ENCODE measurements at places on chromosomes 3 and 15. TPM values are rescaled to one million over a fixed set of nuclear protein-coding genes. Genes with fewer than 3 reads are reported as not detected.
A peak's percentile ranks its signal among the peaks of the same experiment; 100 is the strongest.

DNA sequence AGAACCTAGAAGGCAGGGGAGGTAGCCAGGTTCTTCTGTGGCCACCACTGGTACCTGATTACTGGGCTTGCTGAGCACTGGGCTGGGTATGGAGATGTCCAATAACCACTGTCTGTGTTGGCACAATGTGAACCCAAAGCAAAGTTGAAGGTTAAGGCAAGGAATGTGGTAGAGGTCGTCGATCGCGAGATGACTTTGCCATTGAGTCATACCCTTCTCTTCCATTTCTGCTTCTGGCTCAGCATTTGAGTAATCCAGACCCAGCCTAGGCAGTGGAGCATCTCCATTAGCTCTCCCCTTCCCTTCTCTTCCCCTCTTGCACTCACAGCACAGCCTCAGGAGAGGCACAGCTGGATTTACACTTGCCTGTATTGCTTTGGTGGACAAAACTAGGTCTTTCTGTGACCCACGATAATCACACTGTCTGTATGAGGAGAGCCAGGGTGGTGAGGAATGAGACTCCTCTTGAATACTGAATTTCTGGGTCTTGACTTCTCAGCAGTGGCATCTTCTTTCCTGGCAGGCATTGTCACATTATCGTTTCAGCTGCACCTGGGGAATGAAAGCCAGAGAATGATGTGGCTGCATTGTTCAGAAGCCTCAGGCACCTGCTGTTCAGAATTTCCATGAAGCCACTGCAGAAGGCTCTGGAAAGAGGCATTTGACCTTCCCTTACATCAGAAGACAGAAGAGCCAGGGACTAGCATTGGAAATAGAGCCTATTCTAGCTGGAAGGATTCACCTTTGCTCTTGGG is 272.6 kb downstream of the PDCD6IP start:
- no peak for DNase-seq

GRCh38 chr3:50623840-50624474 is 7.0 kb downstream of the MAPKAPK3 start:
- DNase-seq: peak; percentile 33

DNA sequence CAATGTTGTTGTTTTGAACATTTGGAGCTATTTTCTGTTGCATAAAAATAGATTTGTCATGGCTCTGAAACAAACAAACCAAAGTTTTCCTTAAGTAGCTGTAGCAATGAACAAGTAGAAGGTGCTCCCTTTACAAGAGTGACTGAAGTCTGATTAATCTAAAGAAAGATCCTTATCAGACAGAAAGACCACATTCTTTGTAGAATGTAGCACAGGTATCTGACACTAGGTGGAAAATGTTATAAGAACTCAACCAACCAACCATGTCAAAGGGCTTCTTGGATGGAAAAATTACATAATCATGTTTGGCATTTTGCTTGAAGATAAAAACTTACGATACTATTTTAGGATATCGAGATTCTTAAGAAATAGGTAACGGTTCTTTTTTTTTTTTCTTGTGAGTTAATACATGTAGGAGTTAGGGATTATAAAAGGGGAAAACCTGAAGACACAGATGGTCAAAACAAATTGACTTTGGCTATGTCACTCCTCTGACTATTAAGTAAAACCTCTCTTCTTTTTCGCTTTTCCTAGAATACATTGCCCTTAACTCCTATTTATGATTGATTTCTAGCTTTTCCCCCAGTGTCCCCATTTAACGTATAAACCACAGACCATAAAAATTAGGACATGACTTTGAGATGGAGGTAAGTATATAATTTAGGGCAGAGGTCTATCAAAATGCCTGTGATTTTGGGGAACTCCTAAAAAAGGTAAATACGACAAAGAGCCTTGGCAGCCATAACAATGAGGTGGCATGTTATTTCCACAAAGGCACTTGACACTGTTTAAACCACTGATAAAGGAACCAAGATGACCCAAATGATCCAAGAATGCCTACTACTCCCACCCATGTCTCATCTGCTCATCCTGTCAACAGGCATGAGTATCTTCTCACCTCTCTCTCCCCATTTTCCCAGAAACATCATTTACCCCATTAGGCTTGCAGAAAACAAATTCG is 72.0 kb downstream of the CCR4 start:
- DNase-seq: peak; percentile 38

BRPF1 gene
- 15.5 TPM for total RNA-seq

MKRN2OS gene
- 1.8 TPM for total RNA-seq
